GM10248 (cell line): ENCODE measurements at places on chromosomes 11 and 22.
A peak's percentile ranks its signal among the peaks of the same experiment; 100 is the strongest.

DNA sequence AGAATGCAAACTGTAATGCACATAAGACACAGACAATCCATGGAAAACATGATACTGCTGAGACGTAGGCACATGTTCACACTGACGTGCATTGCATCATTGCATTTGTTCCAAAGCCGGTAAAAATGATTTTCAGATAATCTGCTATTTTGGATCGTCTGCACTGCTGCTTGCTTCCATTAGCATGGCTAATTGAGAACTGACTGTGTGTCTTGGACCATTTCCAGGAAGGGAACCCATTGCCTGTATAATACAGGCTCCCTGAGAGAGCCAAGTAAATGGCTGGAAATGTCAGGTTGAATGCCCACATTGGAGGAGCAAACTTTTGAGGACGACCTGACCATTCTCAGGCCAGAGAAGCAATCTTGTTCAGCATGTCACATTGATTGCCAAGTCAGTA is 304.8 kb downstream of the ST3GAL4 start:
- DNase-seq, result no peak

- DNase-seq, result no peak
Observed at GRCh38 chr22:41505511-41506220, 36.7 kb downstream of the ACO2 start.

GRCh38 chr11:114250993-114251814 is 45.0 kb upstream of the NNMT start:
- DNase-seq, result no peak

DNA sequence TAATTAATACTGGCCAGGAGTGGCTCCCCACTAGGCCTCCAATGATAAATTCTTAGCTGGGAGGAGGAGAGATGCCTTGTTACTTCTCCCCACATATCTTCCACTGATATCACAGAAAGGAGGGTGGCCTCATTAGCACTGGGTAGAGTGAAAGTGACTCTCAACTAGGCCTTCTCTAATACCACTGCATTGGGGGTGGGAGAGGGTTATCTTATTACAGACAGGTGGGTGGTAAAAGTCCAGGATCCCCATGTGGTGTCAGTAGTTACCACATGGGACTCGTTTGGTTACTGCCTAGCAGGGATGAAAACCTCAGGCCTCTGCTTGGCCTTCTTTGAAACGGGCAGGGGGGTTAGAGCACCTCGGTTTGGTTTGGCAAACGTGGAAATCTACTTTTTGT is 167.3 kb downstream of the UVRAG start:
- no peak for DNase-seq

GRCh38 chr11:84594602-84595001 is 1032.5 kb downstream of the DLG2 start:
- no peak for DNase-seq

DNA sequence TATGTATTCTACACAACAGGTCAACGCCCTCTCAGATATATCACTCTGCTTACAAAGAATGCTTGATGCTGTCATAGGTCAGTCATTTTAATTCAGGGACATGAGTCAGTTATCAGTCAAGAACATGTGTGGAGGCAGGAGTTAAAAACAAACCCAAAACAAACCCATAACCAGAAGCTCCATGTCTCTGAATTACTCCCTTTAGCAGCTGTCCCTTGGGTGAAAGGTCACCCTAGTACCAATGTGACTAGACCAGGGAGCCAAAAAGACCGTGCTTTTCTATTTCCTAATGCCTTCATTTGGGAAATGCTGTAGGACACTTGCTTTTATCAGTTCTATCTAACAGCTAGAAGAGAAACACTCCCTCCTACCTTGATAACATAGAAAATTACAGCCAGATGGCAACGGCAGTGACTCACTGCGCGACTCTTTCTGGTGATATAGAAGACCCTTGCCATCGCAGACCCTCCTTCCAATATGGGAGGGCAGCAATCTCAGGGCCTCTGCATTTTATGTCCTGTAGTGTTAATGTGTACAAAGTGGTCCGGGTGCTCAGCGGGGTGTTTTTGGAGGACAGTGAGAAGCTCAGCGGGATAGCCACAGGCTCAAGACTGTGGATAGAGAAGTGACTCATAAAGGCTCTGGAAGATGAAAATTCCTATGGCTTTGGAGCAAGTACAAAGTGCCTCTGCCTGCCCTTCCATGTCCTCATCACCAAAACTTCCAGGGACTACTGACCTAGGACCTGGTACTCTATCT is 24.8 kb downstream of the APOL5 start:
- DNase-seq, result no peak

GRCh38 chr11:2885017-2885677 is 428 bp downstream of the CDKN1C start:
- peak; percentile 51 for DNase-seq

DNA sequence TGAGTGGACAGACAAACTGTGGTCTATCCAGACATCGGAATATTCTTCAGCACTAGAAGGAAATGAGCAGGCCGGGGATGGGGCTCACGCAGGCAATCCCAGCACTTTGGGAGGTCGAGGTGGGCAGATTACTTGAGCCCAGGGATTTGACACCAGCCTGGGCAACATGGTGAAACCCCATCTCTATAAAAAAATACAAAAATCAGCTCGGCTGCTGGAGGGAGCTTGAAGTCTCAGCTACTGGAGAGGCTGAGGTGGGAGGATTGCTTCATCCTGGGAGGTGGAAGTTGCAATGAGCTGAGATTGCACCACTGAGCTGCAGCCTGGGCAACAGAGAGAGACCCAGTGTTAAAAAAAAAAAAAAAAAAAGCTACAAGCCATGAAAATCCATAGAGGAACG is 8.0 kb upstream of the CTSD start:
- no peak for DNase-seq

- DNase-seq, result no peak
Observed at GRCh38 chr22:39938509-39939111, 21.6 kb upstream of the TMA7B start.

- no peak for DNase-seq
Observed at GRCh38 chr11:75919525-75919924, 104.5 kb downstream of the UVRAG start.

DNA sequence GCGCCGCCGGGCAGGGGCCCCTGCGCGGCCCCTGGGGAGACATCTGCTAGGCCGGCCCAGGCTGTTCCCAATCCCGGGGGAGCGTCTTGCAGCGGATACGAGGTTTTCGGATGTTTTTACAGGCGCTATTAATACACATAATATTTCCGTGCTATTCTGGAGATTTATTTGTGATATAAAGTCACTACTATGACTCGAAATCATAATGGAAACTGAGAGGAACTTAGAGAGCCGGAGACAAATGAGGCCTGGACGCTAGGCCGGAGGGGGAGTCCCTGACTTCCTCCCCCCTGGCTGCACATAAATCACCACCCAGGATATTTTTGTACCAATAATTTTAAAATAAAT is 91.7 kb upstream of the ANO1 start:
- DNase-seq, result no peak

DNA sequence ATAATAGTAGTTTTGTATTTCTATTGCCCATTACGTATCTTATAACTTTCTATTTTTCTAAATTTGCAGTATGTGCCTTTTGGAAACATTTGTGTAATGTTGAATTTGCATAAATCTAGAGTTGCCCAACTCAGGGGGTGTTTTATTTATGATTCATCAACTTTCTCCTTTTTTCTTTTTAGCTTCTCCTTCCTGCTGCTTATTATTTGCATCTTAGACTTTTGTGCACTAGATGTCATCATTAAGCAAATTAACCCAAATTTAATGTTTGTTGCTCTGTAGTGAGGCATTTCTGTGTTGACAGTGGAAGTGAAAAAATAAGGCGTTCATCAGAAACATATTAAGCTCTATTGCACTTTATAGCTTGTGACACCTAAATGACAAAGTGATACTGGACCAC is 56.2 kb upstream of the ZBED5 start:
- DNase-seq, result no peak

DNA sequence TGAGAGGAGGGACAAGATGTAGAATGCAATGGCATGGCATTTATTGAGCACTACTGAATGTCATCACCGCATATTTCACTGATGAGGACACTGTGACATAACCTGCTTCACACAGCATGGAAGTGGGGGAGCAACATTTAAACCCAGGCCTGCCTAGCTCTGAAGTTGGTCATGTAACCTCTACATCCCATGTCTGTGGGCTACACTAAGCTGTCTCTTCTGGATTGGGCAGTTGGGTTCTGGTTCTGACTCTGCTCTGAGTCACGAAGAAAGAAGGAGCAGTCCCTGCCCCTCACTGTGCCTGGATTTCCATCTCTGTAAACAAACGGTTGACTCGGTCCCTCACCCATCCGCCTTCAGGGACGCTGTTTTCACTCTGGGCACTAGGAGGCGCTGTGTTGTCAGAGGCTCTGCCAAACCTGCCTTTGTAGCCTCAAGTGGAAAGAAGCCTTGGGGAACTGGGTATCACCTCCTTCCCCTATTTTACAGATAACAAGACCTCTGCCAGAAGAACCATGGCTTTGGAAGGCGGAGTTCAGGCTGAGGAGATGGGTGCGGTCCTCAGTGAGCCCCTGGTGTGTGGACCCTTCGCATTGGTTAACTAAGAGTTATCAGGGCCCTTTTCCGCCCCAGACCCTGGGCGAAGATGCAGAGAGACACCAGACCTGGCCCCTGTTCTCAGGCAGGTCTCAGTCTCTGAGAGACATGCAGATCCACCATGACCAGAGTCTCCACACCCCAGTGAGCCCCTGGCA is 12.7 kb upstream of the ARHGEF17 start:
- peak; percentile 82 for DNase-seq

DNA sequence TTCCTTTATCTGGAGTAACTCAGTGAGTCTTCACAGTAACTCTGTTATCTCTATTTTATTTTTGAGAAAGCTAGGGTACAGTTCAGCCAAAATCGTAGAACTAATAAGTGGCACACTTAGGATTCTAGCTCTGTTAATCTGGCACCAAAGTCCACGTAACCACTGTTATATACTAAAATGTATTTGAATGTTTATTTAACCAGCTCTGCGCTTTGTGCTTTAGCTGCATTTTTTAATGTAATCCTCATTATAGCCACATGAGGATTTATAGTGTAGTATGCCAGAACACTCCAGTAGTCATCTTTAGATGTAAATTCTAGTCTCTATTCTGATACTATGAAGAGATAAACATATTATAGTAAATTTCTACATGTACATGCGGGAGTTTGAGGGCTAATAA is 36.8 kb downstream of the YAP1 start:
- DNase-seq, result no peak

DNA sequence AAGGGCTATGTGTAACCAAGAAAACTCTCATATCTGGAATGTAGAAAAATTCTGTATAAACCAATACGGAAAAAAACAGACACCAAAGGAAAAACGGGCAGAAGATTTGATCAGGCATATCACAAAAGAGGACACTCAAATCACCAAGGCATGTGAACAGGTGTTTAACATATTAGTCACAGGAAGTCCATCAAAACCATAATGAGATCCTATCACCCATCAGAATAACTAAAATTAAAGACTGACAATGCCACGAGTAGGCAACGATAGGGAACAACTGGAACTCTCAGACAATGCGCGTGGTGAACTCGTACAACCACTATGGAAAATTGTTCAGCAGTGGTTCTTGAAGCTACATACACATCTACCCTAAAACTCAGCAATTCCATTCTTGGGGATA is 94.5 kb downstream of the MICAL3 start:
- no peak for DNase-seq

GRCh38 chr11:133927690-133928627 is 28.8 kb downstream of the IGSF9B start:
- peak; percentile 82 for DNase-seq

GRCh38 chr11:126862664-126863243 is 137.8 kb downstream of the KIRREL3 start:
- no peak for DNase-seq

GRCh38 chr22:36358533-36359469 is 29.0 kb downstream of the MYH9 start:
- peak; percentile 73 for DNase-seq

DNA sequence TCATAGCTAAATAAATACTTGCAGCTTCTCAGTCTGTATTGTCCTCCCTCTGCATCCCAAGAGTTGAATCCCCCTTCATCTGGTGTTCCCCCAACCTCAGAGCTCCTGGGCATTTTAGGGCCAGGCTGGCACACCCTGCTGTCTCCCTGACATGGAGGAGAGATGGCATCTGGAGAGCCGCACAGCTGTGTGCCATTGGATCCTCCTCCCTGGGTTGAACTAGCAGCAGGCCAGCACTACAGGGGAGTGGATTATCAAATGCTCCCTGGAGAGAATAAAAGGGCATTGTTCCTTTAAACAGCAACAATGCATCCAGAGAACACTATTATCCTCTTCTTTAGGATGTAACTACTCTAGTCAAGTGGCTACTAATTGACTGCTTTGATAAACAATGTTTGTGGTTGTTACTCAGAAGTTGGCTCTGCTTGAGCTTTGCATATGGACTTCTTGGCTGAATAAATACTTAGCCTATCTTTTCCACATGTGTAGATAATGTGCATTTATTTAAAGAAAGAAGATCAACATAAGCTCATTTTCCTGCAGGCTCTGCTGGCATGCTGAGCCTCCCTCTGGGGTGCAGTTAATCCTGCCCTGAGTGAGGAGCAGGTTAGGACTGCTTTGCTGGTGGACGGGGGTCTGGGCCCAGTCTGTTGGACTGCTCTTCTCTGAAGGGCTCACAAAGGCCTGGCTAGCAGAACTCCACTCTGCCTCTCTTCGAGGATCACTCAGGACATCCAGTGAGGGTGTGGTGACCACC is 897.2 kb downstream of the TBC1D22A start:
- no peak for DNase-seq

GRCh38 chr11:8772571-8773519 is 90.3 kb downstream of the RPL27A start:
- DNase-seq, result no peak

DNA sequence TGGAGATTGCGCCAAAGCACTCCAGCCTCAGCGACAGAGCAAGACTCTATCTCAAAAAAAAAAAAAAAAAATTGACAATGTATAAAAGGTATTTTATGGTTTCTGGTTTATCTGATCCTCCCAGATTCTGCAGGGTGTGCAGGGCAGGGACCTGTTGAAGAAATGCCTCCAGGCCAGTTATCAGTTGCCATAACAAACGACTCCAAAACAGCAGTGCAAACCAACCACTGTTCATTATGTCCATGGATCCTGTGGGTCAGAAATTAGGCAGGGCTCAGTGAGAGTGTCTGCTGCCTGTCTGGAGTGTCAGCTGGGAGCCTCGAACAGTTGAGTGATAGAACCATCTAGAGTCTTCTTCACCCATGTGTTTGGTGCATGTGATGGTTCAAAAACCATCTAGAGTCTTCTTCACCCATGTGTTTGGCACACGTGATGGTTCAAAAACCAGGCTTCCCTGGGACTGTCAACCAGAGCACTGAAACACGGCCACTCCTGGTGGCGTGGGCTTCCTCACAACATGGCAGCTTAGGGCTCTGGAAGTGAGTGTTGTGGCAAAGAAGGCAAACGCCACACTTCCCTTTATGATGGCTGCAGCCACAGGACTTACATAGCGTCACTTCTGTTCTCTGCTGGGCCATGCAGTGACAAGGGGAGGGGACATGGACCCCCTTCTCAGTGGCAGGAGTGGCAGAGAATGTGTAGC is 115.1 kb upstream of the CRYBB3 start:
- DNase-seq, result no peak

DNA sequence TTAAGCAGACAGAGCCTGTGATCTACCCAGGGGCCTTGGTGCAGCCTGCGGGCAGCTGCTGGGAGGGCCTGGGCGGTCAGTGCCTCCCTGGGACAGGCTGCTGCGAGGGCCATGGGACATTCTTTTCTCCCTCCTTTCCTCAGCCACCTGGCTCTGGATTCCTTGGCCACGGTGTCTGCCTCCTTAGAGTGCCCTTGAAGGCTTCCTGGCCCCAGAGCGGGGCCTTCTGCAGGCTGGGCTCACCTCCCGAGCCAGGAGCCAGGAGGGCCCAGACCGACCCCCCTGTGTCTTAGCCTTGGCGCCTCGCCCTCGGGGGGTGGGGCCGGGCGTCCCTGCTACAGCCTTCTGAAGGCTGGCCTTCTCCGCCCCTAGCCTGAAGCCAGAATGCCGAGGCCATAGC is 231.2 kb downstream of the TBC1D22A start:
- no peak for DNase-seq
